ENCODE measurements at places on chromosomes 3 and 15.
A peak's percentile ranks its signal among the peaks of the same experiment; 100 is the strongest.

DNA sequence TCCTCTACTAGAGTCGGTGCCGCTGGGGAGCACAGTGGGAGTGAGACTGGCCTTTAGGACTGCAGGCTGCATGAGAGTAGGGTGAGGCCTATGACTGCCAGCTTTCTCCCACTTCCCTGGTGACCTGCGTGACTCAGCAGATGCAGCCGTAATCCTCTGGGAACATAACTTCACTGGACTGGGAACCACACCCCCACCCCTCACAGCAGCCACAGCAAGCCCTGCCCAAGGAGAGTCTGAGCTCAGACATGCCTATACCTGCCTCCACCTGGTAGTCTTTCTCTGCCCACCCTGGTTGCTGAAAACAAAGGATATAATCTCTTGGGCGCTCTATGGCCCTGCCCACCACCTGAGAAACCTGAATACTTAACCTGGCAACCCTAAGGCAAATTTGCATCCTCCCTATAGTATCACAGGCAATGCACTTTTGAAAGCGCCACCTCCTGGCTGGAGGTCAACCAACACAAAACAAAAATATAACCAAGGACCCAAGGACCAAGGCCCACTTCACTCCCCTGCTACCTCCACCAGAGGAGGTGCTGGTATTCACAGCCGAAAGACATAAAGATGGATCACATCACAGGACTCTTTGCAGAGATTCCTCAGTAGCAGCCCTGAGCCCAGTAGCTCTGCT lies 308.9 kb downstream of the CTNNB1 start:
- peak; percentile 70 for DNase-seq

DNA sequence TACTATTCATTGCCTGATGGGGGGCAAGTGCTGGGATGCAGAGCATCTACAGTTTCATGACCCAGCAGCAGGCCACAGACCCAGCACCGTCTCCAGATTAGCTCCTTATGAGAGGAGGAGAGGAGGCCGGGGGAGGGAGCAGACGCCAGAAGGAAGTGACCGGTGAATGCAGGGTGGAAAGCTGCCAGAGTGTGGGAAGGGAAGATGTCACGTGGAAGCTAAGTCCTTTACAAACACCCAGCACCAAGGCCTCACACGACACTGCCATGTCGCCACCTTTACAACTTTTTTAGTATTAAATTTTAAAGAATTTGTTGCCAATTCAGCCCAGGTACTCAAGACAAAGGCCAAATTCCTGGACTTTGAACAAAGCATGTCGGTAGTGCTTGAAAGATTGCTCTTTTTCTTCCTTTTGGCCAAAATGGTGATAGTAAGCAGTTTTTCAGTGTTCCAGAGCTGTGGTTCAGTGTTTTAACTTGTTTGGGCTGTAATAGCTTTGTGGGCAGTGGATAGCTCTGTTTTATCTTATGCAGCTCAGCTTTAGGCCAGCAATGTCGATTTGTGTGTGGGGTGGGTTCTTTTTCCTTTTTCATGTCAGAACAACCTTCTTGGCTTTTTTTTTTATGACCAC lies 58.2 kb downstream of the ZBTB38 start:
- peak; percentile 54 for DNase-seq

- peak; percentile 20 for DNase-seq
These were observed 610 bp downstream of the EPHB3 start for GRCh38 chr3:184561913-184562877.

GRCh38 chr3:193737191-193737751 lies 144.3 kb downstream of the OPA1 start:
- DNase-seq: no peak

DNA sequence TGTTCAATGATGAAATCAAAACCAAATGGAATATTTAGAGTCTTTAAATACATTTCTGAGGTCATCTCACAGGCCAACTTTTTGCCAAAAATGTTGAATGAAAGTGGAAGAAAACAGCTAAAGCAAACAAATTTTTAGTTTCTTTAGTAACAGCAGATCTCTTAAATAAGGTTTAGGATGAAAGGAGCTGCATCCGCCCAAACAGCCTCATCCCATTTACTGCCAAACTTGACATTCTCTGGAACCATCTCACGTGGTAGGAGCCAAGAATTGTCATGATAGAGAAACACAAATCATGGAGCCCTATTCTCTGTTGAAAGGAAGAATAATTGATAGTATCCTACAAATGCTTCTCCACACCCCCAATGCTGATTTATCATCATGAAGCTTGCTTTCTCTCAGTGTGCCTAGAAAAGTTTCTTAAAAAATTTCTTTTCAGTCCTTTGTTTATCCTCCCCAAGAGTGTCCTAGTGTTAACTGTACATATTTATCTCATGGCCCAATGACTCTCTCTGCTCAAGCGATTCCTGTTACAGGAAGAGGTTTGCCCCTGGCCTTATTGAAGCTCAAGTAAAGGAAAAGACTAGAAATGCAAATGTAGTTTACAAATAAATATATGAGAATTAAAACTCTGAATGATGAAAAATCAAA lies 23.4 kb downstream of the SLC9A9 start:
- no peak for DNase-seq

- DNase-seq: no peak
These were observed 26.3 kb downstream of the DNASE1L3 start for GRCh38 chr3:58184309-58184981.

- DNase-seq: no peak
These were observed 80.3 kb downstream of the OTOL1 start for GRCh38 chr3:161576714-161577510.

GRCh38 chr3:46389306-46389705 lies 17.6 kb downstream of the CCR5AS start:
- no peak for DNase-seq

DNA sequence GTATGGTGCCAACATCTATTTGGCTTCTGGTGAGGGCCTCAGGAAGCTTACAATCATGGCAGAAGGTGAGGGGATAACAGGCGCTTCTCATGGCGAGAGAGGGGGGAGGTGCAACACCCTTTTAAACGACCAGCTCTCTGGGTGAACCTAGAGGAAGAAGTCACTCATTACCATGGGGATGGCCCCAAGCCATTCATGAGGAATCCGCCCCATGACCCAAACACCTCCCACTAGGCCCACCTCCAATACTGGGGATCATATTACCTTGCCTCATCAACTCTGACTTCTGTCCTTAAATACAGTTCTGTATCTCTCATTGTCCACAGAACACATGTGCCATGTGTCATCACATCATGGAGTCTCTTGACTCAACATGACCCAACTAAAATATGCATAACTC lies 37.5 kb upstream of the CLRN1 start:
- peak; percentile 2 for DNase-seq

Data from fibroblast of skin of back (primary cell).